ENCODE measurements at places on chromosomes 2 and 18.

DNA sequence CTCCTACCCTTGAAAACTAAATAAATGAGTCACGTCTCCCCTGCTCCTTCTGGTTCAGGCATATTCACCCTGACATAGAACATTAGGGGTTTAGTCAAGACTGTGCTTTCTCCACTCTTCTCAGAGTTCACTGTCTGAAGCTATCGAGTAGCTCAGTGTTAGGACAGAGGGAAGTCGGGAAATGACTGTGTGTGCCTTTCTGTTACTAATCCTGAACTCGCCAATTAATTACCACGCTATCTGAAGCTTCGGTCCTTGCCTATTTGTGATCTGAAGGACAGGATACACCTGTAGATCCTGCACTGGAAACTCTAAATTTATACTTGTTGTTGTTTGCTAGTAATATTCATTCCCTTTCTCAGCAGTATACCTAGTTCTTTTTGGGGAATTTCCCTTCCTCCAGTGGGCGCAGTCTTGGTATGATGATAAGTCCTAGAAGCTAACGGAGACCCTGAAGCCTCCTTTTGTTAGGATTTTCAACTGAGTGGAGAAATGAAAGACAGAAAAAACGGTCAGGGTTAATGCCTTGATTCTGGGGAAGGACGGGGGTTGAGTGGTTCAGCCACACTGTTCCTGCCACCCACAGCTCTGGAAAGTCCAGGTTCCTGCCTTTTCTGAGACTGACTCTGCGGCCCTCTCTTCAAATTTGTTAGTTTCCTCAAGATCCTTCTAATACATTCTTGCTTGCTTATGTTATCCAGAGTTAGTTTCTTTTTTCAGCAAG lies 218.0 kb downstream of the DLGAP1 start:
- DNase-seq: no peak

DNA sequence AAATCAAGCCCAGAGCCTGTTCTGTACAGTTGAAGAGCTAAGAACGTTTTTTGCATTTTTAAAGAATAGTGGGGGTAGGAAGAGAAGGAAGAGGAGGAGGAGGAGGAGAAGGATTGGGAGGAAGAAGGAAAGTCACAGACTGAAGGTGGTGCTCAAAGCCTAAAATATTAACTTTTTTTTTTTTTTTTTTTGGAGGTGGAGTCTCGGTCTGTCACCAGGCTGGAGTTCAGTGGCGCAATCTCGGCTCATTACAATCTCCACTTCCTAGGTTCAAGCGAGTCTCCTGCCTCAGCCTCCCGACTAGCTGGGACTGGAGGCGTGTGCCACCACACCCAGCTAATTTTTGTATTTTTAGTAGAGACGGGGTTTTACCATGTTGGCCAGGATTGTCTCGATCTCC lies 18.3 kb upstream of the KLHL29 start:
- no peak for DNase-seq

DNA sequence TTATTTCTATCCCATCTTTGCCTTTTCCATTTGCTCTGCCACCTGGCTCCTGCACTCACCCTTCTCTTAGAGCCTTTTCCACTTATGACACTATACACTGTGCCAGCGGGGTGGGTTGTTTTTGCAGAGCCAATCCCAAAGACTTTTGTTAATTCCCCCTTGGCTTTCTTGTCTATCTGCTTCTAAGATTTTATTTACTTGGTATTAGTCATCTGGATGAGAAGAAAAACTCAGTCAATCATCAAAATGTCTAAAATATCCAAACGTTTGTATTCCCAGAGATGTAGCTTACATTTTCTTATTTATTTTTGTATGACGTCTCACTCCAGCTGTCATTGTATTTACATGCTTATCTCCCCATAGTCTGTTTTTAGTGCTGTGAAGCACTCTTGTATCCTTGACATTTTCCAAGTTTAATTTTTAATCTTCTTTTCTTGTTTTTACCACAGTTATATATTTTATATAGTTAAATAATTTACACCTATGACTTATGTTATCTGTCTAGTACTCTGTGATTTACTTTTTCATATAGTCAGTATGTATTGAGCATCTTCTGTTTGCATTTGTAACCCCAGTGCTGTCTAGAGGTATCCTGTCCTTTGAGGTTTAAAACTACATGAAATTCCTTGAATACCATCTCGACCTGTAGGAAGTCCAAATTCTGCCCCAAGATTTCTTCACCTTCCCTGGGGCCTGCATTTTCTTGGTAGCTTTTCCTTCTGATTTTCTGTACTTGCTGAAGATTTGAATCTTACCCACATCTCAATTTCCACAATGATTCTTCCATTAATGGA lies 55.1 kb downstream of the COL4A3 start:
- no peak for DNase-seq

DNA sequence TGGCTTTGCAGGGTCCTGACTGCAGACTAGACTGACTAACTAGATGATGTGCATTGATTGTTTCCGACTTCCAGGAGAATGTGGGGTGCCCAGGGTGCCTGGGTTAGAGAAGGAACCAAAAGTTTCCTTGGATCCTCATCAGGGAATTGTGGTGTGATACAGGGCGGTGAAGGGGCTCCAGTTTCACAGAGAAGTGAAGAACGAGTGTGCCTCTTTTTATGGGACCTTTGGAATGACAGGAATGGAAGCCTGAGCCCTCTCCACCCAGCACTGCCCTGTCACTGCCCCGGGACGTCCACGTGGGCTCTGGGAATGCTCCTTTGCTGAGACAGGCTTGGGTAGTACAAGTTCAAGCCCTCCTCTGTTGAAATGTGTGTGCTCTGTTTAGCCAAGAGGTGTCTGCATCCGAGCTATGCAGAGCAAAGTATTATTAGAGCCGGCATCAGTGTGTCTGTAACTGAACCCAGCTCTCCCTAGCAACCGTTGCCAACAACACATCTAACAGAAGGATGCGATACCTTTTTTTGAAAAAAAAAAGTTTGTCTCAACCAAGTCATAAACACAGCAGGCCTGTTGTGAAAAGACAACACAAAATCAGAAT lies 183.6 kb downstream of the SMAD7 start:
- DNase-seq: no peak

DNA sequence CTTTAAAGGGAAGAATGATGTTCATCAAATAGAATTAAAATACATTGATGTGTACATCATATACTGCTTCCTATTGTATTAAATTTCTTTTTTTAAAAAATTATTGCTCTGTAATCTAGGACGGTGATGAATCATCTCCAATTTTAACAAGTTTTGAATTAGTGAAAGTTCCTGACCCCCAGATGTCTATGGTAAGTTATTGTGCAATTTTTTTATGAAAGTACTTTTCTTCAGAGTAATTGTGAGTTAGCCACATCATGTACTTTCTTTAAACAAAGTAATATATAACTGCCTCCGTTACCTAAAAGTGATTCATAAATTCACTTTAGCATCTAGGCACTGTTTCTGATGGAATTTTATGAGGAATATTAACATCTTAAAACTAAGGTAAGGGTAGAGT lies 38.1 kb downstream of the PIK3C3 start:
- no peak for DNase-seq

DNA sequence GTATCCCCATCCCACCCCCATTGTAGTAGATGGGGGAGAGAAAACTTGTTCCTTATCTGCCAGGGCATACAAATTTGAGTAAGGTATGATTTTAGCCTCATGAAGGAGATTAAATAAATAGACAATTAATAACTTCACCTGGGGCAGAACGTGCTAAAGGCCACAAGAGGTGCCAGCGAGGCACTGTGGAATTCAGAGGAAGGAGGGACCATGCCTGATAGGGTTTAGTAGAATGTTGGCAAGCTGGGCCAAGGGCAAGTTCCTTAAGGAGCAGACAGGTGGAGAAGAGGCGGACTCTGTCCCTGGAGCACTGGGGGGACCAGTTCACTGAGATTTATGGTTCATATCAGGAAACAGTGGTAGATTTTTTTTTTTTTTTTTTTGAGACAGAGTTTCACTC lies 22.5 kb downstream of the STAMBP start:
- no peak for DNase-seq

DNA sequence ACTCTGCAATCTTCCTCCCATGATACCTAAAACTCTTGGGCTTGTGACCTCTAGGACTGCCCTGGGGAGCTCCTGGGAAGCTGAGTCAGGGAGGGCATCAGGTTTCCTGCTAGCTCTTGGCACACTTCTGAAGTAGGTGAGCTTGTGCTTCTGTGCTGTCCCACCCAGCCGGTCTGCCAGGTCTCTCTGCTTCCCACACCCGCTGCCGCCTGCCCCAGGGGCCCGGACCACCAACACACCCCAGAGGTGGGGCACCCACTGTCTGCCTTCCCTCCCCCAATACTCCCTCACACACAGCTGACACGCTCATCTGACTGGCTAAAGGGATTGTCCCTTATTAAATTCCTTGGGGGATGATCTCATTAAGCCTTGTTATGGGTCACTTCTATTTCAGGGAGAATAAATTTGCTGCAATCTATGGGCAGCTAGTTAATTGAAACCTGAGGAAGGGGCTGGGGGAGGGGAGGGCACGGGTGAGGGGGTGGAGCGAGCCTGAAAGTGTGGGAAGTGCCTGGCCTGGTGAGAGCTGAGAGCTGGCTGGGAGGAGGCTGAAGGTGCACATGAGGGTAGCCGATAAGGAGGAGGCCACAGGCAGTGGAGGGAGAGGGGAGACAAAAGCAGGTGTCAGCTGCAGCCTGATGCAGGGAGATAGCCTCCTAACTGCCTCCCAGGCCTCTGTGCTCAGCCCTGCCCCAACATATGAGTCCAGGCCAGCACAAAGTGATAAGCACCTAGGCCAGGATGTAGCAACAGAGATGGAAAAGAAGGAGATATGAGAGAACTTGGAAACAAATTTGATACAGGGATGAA lies 48.8 kb downstream of the HAUS1 start:
- DNase-seq: no peak

- DNase-seq: no peak
Measured at GRCh38 chr2:19574778-19575260, 216.4 kb upstream of the OSR1 start.

- no peak for DNase-seq
Measured at GRCh38 chr2:101722864-101723263, 25.4 kb downstream of the MAP4K4 start.

DNA sequence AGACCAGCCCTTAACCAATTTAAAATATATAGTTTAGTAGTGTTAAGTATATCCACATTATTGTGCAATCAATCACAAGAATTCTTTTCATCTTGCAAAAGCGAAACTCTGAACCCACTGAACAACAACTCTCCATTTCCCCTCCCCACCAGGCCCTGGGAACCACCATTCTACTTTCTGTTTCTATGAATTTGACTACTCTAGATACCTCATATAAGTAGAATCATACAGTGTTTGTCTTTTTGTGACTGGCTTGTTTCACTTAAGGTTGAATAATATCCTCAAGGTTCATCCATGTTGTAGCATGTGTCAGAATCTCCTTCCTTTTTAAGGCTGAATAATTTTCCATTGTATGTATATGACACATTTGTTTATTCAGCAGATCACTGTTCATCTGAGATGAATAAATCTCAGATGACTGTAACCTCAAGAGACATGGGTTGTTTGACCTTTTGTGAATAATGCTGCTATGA lies 8.1 kb upstream of the SOS1 start:
- DNase-seq: no peak

Data from GM13976 (cell line).